ENCODE measurements at places on chromosomes 2 and 18.

- no peak for DNase-seq
Observed at GRCh38 chr2:232688201-232688600, 8.9 kb upstream of the GIGYF2 start.

DNA sequence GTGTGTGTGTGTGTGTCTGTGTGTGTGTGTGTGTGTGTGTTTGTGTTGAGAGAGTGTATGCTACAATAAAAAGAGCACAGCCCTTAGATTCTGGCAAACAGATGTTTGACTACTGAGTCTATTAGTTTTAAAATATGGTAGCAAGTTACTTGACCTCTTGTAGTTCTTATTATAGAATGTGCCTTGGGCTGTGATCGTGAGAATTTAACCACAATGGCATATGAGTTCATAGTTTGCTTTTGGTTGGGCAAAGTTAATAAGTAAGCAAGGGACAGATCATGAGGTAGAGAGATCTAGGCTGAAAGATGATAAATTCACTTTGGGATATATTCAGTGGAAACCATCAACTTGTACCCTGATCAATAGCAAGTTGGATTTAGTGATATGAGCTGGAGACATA lies 334.3 kb upstream of the VWC2L start:
- no peak for DNase-seq

GRCh38 chr2:120710256-120710655 lies 25.4 kb upstream of the GLI2 start:
- DNase-seq: no peak

DNA sequence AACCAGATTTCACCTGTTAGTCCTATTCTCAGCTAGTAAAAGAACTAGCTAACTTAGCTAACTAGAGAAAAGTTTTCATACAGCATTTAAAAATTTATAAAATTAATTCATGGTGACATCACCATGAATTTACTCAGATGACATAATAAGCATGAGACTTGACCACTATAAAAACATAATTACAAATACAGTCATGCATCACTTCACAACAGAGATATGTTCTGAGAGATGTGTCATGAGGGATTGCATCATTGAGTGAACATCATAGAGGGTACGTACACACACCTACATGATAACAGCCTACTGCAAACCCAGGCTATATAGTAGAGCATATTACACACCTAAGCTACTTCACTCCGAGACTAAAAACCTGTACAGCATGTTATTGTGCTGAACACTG lies 481.3 kb upstream of the CHAC2 start:
- no peak for DNase-seq

DNA sequence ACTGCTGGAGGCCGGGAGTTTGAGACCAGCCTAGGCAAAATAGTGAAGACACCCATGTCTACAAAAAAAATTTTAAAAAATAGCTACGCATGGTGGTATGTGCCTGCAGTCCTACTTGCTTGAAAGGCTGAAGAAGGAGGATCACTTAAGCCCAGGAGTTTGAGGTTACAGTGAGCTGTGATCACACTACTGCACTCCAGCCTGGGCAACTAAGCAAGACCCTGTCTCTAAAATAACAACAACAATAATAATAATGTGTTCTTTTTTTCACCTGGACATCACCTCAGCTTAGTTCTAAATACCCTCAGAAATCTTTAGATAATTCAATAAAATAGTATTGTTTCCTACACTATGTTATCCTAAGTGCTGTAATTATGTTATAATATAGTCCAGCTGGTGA lies 397.1 kb upstream of the ZNF804A start:
- no peak for DNase-seq

- no peak for DNase-seq
Observed at GRCh38 chr2:63696496-63696895, 107.7 kb downstream of the MDH1 start.

DNA sequence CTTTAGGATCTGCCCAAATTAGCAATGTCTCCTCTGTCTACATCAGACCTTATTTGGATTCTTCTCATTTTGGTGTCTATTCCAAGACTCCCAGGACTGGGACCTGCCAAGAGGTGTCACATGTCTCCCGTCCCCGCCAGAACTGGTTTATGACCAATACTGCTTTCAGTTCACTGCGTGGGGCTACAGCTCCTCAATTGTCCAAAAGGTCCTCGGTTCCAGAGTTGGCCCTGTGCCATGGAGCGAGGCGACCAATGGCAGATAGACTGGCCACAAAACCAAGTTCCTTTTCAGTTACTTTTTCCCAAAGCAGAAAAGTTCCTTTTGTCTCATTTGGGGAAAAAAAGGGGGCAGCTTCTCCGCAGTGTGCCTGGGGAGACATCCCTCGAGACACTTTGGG lies 144.1 kb upstream of the ZNF236 start:
- no peak for DNase-seq

DNA sequence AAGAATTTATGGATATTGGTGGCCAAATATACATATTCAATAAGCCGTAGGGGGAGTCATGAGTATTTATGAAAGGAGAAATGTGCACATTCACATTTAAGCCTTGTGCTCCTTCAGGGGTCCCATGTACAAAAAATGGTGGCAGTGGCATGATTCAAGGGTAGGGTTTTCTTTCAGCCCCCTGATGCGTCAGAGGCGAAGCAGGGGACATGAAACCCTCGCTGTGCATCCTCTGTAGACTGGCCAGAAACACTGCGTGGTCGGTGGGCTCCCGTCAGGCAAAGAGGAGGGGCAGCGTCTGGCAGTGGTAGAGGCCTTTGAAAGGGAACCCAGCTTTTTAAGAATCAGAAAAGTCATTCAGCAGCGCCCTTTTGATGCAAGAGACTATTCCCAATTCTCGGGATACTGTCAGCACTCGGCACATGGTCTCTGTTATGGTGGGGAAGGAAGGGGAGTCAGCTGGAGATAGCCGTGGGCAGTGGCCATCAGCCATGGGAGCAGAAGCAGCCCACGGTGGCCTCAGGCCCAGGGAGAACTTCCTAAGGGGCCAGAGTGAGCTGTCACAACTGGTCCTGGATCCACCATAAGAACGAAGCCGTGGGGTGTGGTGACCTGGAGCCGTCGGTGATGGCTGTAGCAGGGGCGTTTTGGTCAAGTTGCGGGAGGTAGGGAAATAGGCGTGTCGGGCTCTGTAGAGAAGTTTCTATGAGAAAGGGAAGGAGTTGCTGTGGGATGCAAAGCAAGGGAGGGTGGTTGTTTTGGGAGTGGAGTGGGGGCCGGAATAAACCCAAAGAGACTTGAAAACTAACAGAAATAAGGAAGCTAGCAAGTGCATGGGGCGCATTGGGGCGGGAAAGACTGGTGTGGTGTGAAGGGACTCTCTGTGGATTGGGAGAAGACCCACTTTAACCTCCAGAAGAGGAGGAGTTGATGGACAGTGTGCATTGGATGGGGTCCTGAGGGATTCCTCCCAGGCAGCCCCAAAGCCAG lies 95.6 kb downstream of the SH3BP4 start:
- DNase-seq: no peak

DNA sequence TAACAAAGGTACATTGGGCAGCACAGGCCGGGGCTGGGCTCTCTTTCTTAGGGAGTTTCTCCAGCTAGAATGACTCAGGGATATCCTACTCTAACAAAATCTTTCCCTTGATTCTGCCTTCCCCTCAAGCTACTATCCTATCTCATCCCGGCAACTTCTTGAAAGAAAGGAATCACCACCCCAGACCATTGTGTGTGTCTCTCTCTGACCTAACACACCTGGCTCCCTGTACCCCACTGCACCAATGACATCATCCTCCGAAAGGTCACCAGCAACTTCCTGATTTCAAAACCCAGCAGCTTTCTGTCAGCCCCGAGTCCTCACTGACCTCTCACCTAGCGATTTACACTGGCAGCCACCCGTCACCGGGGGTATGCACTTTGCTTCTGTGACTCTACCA lies 72.1 kb upstream of the MAP4K4 start:
- no peak for DNase-seq

GRCh38 chr2:160332318-160332717 lies 132.2 kb upstream of the ITGB6 start:
- DNase-seq: peak; percentile 70

- DNase-seq: no peak
Observed at GRCh38 chr2:85926526-85926925, 37.7 kb upstream of the ST3GAL5 start.

- DNase-seq: peak; percentile 81
Observed at GRCh38 chr2:11746376-11746806, at the start of gene LPIN1. TSS of gene LPIN1 (plus strand) at chr2:11746632. CDS start at chr2:11765542, 18,910 bp downstream.

DNA sequence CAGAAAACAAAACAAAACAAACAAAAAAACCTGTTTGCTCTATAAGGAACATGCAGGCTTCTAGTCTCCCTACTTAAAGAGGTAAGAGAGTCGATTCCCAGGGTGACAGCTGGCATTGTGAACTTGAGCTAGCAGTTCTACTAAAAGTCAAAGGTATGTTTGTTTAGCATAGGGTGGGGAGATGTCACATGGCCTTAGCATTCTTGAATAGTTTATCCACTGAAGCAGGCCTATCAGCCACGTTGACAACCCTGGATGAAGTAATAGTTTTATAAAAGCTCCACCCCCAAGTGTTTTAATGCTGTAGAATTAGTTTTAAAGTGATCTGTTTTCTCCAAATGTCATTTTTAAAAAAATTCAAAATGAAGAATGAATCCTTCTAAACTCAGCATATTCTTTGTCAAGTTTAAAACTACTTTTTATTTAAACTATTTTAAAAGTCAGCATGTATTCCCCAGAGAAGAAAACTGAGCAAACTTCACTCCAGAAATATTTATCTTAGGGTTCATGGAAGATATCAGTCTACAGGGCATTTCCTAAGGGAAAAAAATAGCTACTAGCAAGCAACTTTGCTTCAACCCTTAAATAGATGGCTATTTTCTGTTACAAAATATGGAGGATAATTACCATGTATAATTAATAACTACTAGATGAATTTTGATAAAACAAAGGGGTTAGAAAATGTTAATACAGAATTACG lies 1.7 kb downstream of the MYOM1 start:
- peak; percentile 8 for DNase-seq

DNA sequence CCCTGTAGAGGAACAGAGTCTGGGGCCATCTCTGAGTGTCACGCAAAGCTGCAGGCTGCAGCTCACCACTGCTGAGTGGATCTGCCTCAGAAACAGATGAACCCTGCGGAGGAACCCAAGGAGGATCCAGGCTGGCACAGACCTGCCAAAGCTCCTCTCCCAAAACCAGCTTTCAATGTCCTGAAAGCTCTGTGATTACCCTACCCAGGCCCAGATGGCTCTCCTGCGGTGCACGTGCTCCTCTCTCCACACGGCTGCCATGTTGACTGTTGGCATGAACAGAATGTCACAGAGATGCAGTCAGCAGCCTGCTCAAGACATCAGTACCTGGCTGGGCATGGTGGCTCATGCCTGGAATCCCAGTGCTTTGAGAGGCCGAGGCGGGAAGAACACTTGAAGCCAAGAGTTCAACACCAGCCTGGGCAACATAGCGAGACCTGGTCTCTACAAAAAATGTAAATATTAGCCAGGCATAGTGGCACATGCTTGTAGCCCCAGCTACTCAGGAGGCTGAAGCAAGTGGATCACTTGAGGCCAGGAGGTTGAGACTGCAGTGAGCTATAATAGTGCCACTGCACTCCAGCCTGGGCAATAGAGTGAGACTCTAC lies 216.8 kb downstream of the MGAT5 start:
- DNase-seq: no peak

GRCh38 chr18:23612434-23613090 lies 26.3 kb upstream of the NPC1 start:
- DNase-seq: no peak

GRCh38 chr18:23114911-23115310 lies 20.4 kb upstream of the CABLES1 start:
- no peak for DNase-seq

- no peak for DNase-seq
Observed at GRCh38 chr2:124476291-124476690, 451.2 kb downstream of the CNTNAP5 start.

DNA sequence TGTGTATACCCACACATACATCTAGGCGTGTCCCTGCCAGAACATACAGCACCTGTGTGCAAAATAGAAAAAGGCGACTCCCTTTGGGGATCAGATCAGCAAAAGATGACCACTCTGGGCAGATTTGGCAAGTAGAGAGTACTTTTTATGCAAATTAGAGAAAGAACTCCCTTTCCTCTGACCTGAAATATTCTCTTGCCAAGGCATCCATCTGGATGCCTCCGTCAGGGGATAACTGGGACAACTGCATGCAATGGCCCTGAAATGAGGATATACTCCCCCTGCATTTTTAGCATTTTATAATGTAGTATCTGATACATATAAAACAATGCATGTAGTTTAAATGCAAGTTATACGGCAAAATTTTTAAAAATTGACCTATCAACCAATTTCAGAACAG lies 247.7 kb downstream of the ICOS start:
- no peak for DNase-seq

GRCh38 chr2:88838165-88838635 lies 146.7 kb downstream of the RPIA start:
- DNase-seq: no peak

Measured in hematopoietic multipotent progenitor cell treated with erythropoietin and hydrocortisone succinate and interleukin-3 and kit ligand, for 8 days (in vitro differentiated cells).